ENCODE measurements at places on chromosomes 16 and 17. TPM values are rescaled to one million over a fixed set of nuclear protein-coding genes. Genes with fewer than 3 reads are reported as not detected.

DNA sequence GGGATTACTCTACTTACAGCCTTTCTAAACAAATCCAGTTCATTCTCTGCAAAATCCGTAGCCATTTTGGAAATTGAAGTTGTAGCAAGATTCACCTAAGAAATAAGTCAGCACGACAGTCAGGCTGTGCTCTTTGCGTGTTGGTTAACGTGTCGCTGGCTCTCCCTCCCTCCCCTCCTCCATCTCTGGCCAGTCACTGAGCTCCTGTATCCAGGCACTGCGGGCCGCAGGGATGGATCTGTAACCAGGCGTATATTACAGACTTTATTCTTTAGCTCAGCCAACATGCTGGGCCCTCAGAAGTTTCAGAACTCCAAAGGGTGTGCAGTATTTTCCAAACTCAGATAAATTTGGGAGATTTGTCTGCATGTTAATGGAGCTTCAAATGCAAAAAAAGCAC lies 30.8 kb downstream of the KDM8 start:
- DNase-seq = no peak

CTRB1 gene
- polyA plus RNA-seq = not detected

- no peak for DNase-seq
Measured at GRCh38 chr17:66649818-66650543, 184.9 kb upstream of the CACNG5 start.

RECQL5 gene
- 55.2 TPM for polyA plus RNA-seq

GRCh38 chr17:73639322-73639721 lies 4.9 kb downstream of the SDK2 start:
- DNase-seq = no peak

GRCh38 chr16:57141822-57142631 lies 43.8 kb downstream of the PSME3IP1 start:
- no peak for DNase-seq

DNA sequence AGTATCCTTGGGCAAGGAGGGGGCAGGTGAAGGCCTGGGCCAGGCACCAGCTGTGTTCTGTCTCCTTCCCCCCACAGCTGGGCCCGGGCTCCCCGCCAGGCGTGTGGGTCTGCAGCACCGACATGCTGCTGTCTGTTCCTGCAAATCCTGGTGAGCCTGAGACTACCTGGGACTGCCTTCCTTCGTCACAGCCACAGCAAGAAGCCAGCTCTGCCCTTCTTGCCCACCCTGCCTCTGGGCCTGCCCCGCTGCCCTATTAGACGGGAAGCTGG lies 12.3 kb downstream of the FCSK start:
- no peak for DNase-seq

CD7 gene
- polyA plus RNA-seq = 0.50 TPM
